Stimulated activated CD4-positive, alpha-beta T cell treated with anti-CD3 and anti-CD28 coated beads, Interleukin-1b, Interleukin-23, amount 100 ng/mL, for 24 hours (primary cell): ENCODE measurements at places on chromosomes 6 and 20.
A peak's percentile ranks its signal among the peaks of the same experiment; 100 is the strongest.

DNA sequence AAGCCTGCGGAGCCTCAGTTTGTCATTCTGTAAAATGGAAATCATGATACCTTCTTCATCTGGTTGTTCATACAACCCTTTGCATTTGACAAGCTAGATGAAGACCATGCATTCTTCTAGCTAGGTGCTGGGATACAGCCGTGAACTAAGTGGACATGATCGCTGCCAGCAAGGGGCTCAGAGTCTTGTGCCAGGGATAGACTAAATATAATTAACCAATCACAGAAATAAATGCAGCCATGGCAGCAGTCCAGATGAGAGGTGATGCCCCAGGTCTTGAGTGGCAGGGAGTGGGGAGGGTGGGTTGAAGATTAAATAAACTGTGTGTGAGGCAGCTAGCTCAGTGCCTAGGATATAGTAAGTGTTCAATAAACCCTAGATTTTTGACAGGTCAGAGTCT, 19.3 kb downstream of the JPH2 start:
- no peak for DNase-seq

DNA sequence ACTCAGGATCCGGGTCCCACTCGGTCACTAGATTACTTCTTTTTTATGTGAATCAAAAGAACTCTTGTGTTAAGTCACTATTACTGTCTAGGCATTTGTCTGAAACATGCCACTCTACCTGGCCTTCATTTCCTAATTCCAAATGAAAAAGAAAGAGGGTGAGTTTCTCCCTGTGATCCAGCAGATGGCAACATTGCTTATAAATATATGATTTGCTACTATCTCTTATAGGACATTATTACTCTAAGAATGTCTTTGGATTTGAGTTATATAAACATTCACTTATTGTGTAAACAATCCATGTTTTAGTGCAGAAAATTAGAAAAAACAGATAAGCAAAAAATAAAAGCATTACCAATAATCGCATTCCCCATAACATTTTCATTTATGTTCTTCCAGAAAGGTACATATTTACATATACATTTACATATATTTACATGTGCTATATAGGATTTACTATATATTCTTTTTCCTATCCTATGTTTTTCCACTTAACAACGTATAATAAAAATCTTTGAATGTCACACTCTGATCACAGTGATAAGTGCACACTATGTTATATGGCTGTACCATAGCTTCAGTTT, 66.9 kb downstream of the FAXC start:
- DNase-seq, result no peak

GRCh38 chr6:151763938-151764680, 43.4 kb upstream of the ESR1 start:
- DNase-seq, result peak; percentile 14

- no peak for DNase-seq
Measured at GRCh38 chr6:36666826-36667591, 11.5 kb upstream of the CDKN1A start.

DNA sequence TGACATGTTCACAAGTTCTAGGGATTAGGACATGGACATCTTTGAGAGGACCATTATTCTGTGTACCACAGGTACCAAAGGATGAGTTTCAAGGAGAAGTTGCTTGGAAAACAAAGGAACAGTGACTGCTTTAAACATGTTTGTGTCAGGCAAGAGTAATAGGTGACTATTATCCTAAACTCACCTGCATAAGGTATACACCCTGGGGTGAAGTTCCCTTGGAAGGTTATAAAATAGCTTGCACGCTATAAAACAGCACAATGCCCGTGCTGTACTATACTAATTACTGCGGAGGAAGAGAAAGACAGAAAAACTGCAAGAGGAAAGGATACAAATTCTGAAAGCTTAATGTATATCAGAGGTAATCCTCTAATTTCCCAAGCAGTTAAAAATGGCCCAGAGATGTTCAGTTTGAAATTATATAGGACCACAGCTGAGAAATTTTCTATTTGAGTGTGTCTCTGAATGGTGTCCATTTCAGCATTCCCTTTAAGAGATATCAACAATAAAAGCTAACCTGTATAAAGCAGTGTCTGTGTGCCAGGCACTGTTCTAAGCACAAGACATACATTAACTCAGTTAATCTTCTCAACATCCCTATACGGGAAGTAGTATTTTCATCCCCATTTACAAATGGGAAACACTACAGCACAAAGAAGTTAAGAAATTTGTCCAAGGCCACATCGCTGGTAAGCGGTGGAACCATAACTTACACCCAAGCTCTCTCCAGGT, 19.7 kb downstream of the TBC1D32 start:
- DNase-seq, result no peak

GRCh38 chr6:21582651-21583050, 10.9 kb upstream of the SOX4 start:
- no peak for DNase-seq

DNA sequence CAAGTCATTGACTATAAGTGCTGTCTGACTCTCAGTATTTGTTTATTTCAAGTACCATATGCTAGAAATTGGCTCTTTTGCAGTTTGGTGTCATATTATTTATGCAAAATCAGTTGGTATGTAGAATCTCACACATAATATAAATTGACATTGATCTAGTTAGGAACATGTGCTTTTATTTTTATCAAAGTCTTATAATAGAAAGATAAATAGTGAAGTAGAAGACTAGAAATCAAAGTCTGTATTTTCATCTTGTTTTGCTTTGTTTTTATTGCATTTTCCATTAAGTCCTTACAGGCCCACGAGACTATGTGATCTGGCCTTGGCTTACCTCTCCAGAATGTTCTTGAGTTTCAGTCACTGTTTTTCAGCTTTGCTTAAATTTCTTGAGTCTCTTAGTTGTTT, 300.3 kb downstream of the LAMA2 start:
- no peak for DNase-seq

DNA sequence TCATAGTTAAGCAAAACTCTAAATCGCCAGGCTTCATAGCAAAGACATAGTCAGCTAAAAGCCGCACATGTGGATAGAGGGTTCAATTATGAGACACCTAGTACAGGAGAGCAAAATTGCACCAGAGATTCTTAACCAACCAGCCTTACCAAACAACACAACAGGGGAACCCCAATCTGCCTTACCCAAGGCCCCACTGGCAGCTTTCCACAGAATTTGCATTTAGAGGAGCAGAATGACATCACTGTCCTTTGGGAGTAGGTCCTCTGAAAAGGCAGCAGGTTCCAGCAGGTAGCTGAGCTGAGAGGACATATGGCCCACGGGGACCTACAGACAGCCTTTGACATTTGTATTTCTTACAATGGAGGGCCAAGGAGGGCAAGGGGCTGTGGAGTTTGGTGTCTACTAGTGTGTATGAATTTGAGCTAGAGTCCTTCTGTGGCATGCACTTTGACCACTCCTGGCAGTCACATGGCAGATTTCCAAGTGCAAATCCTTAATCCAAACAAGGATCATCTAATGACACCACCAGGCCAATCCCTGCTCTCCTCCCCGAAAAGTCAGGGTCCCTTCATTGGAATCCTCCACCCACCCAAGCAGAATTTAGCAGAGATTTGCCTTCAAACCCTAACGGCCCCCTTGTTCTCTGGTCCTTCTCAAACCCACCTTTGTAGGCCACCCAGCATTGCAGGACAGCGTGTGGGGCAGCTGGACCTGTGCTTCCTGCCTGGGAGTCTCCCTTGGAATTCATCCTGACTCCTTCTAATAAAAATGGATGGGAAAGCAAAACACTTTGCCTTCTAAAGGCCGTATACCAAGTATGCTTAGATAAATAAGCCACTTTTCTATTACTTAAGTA, 171.2 kb upstream of the SUPT3H start:
- no peak for DNase-seq

- no peak for DNase-seq
Measured at GRCh38 chr6:71510057-71510713, 221.6 kb downstream of the OGFRL1 start.

DNA sequence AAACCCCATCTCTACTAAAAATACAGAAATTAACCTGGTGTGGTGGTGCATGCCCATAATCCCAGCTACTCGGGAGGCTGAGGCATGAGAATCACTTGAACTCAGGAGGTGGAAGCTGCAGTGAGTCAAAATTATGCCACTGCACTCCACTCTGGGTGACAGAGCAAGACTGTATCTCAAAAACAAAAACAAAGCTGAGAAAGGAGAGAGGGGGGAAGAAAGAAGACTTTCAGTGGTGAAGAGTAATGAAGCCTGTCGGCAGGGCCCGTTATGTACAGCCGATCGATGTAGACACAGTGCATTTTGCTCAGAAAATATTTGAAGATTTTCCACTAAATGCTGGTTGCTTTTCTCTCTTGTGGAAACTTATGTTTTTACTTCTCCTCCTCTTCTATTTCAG, 13.8 kb downstream of the VAPB start:
- DNase-seq, result no peak

GRCh38 chr20:38776363-38776762, 28.1 kb downstream of the ACTR5 start:
- no peak for DNase-seq

DNA sequence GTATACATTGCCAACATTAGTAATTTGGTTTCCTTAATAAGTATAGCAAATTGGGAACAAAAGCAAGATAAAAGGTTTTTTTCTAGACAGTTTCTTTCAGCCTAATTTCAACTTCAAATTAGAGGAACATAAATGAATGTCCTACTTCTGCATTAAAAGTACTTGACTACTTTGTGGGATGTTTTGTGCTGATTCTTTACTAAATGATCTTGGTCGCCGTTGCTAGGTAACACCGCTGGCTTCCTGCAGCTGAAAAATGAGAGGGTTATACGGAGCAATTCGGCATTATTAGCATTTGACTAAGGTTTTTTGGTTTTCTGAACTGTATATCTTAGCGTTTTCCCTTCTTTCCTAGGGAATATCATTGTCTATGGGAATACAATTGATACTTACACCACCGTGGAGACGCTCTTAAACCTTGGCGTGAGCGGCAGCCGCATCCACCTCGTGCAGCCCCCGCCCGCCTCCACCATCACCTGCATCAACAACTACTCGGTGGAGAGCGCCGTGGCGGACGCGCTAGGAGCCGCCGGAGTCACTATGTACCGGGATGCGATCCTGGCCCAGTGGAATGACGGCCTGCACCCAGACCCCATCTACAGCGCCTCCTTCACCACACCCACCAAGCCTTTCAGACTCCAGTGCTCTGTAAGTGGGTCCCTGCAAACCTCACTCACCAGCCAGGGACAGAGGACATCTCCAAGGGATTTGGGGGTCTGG, 90.9 kb upstream of the INSM1 start:
- no peak for DNase-seq

- no peak for DNase-seq
Measured at GRCh38 chr20:4449957-4450715, 271.6 kb upstream of the PRND start.

DNA sequence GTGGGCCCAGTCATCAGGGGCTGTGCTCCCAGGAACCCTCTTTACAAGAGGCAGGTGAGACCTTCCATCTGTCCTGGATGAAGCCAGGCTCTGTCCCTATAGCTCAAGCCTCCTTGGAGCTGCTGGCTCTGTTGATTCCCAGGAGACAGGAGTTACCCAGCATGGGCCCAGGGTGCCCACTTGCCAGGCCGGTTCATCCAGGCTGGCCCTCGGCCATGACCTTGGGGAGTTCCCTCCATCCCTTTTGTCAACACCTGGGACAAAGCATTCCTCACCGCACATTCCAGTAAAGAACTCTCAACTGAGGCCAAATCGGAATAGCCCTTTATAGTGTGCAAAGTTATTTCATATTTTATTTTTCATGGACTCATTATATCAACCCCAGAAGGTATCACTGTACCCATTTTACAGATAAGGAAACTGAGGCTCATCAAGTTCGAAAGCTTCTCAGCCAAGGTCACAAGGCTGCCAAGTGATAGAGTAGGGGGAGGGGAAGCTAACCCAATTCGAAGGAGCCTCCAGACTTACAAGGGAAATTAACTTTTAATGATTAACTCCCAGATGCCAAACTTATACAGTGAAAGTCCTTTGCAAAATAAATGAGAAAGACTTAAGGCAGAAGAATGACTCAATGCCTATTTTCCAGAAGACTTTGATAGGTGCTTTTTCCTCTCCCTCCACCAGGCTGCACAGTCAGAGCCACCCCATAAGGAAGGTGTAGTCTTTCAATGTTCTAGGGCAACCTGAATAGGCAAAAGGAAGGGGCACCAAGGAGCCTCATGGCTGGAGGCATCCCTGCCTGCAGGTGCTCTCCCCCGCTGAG, 18.5 kb downstream of the SDC4 start:
- no peak for DNase-seq

DNA sequence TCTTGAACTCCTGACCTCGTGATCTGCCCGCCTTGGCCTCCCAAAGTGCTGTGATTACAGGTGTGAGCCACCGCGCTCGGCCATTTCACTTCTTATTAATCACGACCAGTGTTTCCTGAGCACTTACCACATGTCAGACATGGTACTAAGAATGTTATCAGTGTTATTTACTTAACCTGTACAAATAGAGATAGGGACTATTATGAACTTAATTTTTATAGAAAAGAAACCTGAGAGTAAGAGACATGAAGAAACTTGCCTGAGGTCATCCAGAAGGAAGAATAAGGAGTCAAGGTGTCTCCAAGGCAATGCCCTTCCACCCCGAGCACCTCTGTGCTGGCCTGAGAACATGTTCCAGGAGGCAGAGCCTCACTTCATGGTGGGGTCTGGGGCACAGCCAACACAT, 29.3 kb upstream of the EZR start:
- no peak for DNase-seq

DNA sequence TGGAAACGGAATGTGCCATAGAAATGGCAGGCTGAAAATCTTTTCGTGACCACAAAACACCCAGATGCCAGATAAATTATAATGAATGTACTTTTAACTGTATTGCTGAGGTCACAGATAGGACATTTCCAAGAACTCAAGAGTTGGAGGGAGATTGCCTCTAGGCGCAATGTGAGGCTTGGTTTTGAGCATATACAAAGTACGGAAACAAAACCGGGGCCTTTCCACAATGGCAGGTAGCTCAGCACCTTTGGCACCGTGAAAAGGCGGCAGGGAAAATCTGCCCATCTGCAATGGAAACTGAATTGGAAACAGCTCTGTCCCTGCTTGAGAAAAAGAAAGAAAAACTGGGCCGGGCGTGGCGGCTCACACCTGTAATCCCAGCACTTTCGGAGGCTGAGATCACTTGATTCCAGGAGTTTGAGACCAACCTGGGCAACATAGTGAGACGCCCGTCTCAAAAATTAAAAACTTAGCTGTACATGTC, 10.5 kb upstream of the C20orf144 start:
- no peak for DNase-seq

- DNase-seq, result no peak
Measured at GRCh38 chr6:69007781-69008180, 372.7 kb downstream of the ADGRB3 start.

GRCh38 chr6:138520463-138520862, 21.2 kb upstream of the NHSL1 start:
- DNase-seq, result no peak

GRCh38 chr6:101391772-101392585, 1.5 kb upstream of the GRIK2 start:
- DNase-seq, result no peak

GRCh38 chr6:127182501-127182900, 64.0 kb downstream of the RSPO3 start:
- DNase-seq, result no peak

- DNase-seq, result no peak
Measured at GRCh38 chr6:122753688-122754056, 25.8 kb upstream of the FABP7 start.

GRCh38 chr20:31670371-31671228, 32.9 kb downstream of the COX4I2 start:
- no peak for DNase-seq

- DNase-seq, result no peak
Measured at GRCh38 chr6:77678048-77678447, 25.2 kb downstream of the MEI4 start.

- no peak for DNase-seq
Measured at GRCh38 chr20:54156522-54156921, 17.3 kb downstream of the CYP24A1 start.

- DNase-seq, result no peak
Measured at GRCh38 chr6:77290798-77291197, 172.5 kb downstream of the HTR1B start.

- no peak for DNase-seq
Measured at GRCh38 chr6:104418125-104418524, 441.6 kb downstream of the HACE1 start.
